Prostate gland (tissue), 2 donors: ENCODE measurements at places on chromosomes 12 and 14.
A peak's percentile ranks its signal among the peaks of the same experiment; 100 is the strongest.

- DNase-seq = no peak
Measured at GRCh38 chr14:77302926-77303325, 17.8 kb downstream of the POMT2 start.

DNA sequence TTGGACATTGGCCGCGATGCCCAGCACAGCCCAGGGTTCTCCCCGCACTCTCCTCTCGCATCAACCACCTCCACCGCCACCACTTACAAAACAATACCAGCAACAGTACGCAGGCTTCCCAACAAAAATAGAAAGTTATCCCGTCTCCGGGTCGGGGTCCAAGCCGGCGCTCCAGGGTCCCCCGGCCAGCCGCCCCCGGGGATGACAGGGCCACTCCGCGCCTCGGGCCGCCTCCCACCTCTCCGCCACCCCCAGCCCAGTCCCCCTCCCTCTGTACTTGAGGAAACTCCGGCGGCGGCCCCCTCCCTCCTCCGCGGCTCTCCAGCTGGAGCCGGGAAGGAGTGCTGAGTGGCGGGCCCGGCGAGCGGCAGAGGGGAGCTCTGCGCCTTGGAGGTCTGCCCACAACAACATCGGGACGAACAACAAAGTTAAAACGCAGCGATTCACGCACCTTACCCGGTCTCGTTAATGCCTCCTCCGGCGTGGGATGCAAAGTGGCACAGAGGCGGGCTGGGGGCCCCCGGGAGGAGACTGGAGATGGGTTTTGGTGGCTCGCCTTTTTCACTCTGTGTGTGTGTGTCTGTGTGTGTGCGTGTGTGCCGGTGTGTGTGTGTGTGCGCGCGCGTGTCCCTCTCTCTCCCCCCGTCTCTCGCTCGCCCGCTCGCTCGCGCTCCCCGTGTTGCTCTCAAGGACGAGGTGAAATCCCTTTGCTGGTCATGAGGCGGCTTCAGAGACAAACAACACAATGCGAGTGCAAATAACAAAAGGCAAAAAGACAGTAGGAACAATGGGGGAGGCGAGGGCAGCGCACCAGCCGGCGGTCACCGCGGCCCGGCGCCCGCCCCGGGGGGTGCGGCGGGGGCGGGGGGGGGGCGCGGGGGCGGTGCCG lies 386.8 kb downstream of the BCAT1 start:
- DNase-seq = peak; percentile 47

DNA sequence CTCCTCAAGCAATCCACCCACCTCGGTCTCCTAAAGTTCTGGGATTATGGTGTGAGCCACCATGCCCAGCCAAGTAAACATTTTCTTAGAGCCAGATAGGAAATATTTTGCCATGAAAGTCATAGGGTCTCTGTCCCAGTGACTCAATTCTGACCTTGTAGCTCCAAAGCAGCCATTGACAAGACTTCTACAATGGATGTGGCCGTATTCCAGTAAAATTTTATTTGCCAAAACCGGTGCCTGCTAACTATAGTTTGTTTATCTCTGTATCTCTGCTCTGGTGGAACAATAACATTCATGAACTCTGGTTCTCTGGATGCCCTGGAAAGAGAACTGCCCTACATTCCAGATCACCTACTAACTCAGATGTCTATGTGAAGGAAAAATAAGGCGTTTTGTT lies 54.6 kb upstream of the USP44 start:
- no peak for DNase-seq

- DNase-seq = no peak
Measured at GRCh38 chr14:21049271-21049673, 7.1 kb downstream of the RNASE7 start.

GRCh38 chr14:49880267-49881064 lies 12.4 kb upstream of the ARF6 start:
- no peak for DNase-seq

- no peak for DNase-seq
Measured at GRCh38 chr14:92846162-92846897, 52.2 kb downstream of the GOLGA5 start.

DNA sequence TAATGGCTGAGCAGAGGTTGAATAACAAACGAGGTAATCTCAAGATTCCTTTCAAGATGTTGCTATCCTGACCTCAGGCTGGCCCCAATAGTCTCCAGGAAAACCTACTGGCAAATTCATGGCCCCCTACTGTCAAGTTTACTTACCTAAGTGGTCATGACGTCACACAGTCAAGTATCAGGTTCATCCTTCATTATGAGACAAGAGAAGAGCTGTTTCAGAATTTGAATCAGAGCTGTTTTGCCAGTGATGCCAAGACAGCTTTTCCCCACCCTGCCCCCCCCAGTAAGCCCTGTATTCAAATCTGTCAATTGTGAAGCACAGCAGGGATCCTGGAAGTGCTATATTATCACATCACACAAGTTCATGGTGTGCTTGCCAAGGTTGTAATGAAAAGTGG lies 509.6 kb downstream of the NOVA1 start:
- no peak for DNase-seq

DNA sequence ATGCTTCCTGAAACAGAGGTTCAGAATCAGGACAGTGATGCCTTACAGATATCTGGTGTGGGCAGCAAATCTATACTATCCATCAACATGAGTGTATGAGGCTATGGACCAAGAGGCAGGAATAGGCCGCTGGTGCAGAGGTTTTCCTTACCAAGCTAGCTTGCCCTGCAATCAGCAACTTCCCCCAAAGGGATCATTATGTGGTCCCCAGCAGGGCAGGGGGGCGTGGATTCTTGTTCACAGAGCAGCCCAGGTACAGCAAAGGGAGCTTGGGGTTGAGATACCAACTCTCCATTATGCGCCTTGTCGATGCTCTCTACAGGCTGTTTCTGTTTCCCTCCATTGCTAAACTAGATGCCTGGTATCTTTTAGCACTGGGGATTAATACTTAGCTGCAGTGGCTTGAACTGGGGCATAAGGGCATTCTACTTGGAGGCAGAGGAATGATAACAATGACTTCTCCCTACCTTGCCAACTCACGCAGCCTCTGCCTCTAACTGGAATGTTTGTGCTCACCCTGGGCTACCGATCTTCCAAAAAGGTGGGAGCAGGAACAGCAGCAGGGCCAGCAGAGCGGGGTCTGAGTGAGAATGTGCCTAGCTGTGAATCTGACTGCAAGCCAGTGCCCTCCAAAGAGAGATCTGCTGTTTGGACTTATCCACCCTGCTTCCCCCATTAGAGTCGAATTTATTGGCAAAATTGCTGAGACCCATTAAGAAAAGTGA lies 10.3 kb upstream of the KRT1 start:
- no peak for DNase-seq

- no peak for DNase-seq
Measured at GRCh38 chr12:42987216-42987650, 397.7 kb upstream of the PRICKLE1 start.
